Keratinocyte (primary cell): ENCODE measurements at places on chromosomes 6 and 20.

DNA sequence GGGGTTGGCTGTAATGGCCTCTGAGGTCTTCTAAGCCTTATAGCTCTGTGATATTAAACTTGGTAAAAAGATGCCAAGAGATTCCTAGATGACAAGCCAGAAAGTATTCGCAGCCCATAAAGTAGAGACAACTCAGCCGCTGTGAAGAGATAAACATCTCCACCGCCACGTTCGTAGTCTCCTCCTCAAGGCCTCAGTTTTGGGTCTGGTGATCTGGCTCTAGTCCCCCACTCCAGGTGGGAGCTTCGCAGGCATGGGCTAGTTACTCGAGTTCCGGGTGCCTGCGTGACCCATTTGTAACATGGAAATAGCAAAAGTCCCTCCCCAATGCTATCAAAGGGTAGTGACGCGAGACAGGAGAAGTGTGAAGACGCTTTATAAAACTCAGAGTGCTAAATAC, 28.3 kb upstream of the AFDN start:
- peaks cover 28% of the 10 kb centered on the region for H3K27me3 ChIP-seq
- no peak overlapping the region for H3K27ac ChIP-seq
- H3K4me3 ChIP-seq = no peak overlapping the region
- H3K4me1 ChIP-seq = peaks cover 4% of the 10 kb centered on the region
- no peaks in the 10 kb centered on the region for H3K36me3 ChIP-seq

- H3K4me3 ChIP-seq = no peak overlapping the region
- H3K36me3 ChIP-seq = no peaks in the 10 kb centered on the region
- peaks cover 12% of the 10 kb centered on the region for H3K27me3 ChIP-seq
- H3K4me1 ChIP-seq = peaks cover 6% of the 10 kb centered on the region
- DNase-seq = peak; percentile 13
These were observed 214.6 kb upstream of the CDH4 start for GRCh38 chr20:61037498-61037897.

DNA sequence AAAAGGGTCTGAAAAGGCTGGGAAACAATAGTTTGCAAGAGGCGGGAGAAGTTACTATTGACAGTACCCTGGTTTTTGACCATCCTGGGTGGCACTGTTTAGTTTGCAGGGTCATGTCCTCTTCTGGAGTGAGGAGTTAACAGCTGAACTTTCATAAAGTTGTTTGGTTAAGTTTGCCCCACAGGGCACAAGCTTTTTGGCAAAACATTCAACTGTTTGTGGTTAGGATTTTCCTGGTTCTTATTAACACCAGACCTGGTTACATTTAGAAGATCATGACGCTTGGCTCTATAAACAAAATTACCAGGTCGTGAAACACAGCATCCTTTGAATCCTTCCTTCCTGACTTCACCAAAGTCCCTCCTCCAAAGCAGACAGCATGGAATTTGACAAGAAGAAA, 106.1 kb downstream of the RIN2 start:
- no peak overlapping the region for H3K27ac ChIP-seq
- H3K4me1 ChIP-seq = no peaks in the 10 kb centered on the region
- H3K36me3 ChIP-seq = no peaks in the 10 kb centered on the region
- no peak for DNase-seq
- no peaks in the 10 kb centered on the region for H3K27me3 ChIP-seq

DNA sequence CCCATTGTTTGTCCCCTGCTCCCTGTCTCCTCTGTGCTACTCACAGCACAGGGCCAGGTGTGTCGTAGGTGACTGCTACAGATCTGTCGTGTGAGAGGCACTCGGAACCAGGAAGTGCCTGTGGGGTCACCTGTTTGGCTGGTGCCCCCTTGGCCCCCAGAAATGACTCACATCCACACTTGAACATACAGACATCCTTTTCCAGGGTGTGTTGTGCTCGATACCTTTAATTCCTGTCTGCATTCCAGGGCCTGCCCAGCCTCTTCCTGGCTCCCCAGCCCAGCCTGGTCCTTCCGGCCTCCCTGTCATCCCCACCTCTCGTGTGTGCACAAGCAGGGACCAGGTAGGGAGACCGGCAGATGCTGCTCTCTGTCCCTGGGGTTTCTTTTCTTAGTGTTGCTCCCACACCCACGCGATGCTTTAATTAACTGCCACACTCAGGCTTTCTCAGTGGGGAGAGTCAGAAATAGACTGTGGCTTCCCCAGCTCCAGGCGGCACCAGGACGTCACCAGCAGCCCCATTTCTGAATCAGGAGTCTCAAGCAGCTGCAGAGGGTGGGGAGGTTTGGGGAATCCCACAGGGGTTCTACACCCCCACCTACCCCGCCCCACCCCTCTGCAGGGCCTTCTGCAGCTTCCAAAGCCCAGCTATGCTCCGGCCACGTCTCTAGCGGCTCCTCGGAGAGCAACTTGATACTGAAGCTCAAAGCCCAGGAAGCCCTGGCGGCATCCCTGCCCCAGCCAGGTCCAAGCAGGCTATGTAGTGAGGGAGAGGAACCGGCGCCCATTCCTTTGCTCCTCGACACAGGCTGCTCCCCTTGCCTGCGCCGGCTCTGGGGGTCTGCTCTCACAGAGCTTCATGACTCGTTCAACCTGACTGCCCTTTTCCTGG, 102.2 kb downstream of the SYCP2 start:
- peaks cover 47% of the 10 kb centered on the region for H3K4me1 ChIP-seq
- DNase-seq = peak; percentile 46
- H3K4me3 ChIP-seq = no peak overlapping the region
- H3K27ac ChIP-seq = no peak overlapping the region

- DNase-seq = no peak
- H3K4me1 ChIP-seq = peaks cover 8% of the 10 kb centered on the region
- H3K4me3 ChIP-seq = no peak overlapping the region
- H3K36me3 ChIP-seq = no peaks in the 10 kb centered on the region
- H3K27ac ChIP-seq = no peak overlapping the region
These were observed 118.8 kb downstream of the FYN start for GRCh38 chr6:111754423-111754822.

DNA sequence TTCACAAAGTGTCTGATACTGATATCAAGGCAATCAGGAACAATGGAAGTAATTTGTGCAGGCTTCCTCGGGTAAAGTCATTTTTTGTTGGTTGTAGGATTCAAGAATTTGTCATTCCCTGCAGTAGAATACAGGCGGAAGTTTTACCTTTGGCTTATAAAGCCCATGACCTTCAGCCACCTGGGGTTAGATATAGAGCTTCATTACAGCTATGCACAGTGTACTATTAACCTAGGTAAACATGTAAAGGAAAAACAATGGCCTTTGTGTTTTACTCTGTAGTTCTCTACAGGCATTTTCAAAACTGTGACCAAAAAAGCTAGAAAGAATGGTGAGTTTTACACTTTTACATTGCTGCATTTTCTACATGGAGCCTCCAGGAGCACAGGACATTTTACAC, 114.9 kb downstream of the NRSN1 start:
- no peaks in the 10 kb centered on the region for H3K27me3 ChIP-seq
- DNase-seq = no peak
- no peak overlapping the region for H3K4me3 ChIP-seq
- no peak overlapping the region for H3K27ac ChIP-seq
- no peaks in the 10 kb centered on the region for H3K36me3 ChIP-seq
- no peaks in the 10 kb centered on the region for H3K4me1 ChIP-seq

DNA sequence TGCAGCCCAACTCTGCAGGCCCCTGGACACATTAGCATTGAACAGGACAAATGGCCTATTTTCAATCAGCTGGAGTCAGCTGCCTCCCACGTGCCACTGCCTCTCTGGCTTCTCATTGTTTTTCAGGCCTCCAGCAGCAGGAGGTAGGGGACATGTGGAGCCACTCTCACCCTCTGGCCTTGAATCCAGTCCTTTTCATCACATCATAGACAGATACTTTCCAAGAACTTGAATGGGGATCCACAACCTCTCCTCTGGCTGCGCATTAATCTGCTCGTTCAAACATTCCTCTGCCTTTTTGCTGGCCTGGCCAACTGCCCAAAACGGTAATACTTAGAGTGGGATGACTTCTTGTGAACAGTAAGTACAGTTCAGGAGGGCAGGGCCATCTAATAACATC, 592.3 kb downstream of the PKHD1 start:
- no peak overlapping the region for H3K4me3 ChIP-seq
- no peaks in the 10 kb centered on the region for H3K4me1 ChIP-seq
- no peaks in the 10 kb centered on the region for H3K27me3 ChIP-seq
- no peak overlapping the region for H3K27ac ChIP-seq
- no peak for DNase-seq

DNA sequence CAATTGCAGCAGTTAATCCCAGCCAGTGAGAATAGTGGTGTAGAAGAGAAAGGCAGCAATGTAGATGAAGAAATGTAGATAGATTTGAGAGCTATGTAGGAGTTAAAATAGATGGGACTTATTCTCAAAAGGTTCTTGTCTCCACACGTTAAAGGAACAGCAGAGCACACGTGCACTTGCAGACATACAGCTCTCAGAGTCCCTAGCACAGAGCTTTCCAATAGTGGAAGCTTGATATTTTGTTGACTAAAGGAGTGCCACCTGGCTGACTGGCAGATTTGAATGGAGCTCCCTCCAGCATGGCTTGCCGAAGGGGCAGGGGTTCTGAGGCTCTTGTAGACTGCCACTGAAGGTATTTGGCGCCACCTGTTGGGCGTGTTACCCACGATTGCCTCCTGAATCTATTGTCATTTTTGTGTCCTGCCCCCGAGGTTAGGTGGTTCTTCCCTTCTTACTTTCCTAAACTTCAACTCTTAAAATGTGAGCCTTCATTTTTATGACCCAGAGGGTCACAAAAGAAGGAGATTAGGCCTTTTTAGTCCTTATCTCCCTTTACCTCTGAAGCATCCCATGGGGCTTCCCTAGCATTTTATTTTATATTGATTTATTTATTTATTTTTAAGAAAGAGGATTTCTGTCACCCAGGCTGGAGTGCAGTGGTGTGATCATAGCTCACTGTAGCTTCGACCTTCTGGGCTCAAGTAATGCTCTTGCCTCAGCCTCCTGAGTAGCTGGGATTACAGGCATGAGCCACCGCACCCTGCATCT, 16.4 kb downstream of the BRD2 start:
- no peaks in the 10 kb centered on the region for H3K27me3 ChIP-seq
- H3K4me3 ChIP-seq = no peak overlapping the region
- peaks cover 15% of the 10 kb centered on the region for H3K36me3 ChIP-seq
- no peak overlapping the region for H3K27ac ChIP-seq

DNA sequence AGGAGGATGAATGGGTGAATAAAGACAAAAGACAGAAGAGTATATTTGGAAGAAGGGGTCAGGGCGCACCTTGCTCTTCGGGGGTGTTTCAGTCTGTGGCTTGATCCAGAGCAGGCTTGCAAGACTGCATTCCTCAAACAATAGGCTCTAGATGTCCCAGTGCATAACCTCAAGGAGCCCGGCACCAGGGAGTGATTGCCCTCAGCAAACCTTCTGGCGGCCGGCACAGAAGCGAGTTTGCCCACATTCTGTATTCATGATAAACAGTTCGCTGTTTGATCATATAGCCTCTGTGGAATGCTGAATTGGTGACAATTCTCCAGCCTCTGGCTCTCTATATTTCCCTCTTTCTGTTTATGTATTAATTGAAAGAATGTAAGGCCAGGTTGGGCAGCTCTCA, 29.7 kb upstream of the HLA-DRB5 start:
- H3K27me3 ChIP-seq = peaks cover 3% of the 10 kb centered on the region
- H3K4me3 ChIP-seq = no peak overlapping the region
- no peak overlapping the region for H3K27ac ChIP-seq

DNA sequence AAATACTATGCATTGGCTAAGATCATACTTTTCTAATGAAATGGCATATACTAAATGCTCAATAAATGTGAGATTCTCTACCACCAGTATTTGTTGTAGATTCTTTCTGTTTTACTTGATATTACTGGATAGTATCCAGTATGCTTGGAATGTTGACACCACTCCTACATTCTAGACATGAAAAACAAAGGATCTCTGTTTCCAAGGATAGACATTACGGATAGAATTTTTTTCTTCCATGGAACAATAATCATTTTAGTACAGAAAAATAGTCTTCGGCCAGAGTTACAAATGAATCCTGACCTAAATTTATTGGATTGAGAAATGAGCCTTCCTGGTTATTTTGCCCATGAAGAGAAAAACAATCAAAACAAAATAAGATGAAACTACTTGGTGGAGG, 258.2 kb upstream of the NT5E start:
- H3K4me3 ChIP-seq = no peak overlapping the region
- H3K4me1 ChIP-seq = no peaks in the 10 kb centered on the region
- DNase-seq = no peak
- H3K27ac ChIP-seq = no peak overlapping the region
- H3K27me3 ChIP-seq = no peaks in the 10 kb centered on the region
- H3K36me3 ChIP-seq = no peaks in the 10 kb centered on the region

DNA sequence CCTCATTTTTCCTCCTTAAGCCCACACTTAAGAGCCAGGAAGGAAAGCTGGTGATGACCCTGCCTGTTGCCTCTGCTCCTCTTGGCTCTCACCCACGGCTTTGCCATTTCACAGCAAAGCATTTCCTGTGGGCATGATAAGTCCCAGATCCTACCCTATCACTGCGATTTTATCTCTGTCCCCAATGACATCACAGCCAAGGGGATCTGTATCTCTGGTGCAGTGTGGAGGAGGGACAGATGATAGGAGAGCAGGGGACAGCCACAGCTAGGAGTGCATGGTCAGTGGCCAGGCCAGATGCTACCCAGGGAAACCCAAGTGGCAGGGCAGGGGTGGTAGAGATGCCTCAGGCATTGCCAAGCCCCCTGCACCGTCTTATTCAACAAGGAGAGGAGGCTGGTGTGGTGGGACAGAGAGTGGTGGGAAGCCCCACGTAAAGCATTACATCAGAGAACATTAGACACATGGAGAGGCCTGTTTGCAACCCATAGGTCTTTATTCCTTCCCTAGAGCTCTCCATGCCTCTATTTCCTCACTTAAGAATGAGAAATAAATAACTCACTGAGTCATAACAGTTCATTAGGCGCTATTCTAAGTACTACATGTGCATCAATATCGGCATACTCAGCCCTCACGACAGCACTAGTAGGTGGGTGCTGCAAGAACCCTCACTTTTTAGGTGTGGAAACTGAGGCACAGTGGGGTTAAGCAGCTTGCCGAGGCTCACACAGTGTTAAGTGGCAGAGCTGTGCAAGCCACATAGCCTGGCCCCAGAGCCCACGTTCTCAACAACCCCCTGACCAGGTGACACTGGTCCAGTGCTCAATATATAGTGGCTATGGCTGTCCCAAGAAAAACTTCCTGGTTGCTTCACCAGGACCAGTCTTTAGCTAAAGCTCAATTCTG, 4.6 kb downstream of the TFEB start:
- H3K4me1 ChIP-seq = peaks cover 32% of the 10 kb centered on the region
- no peaks in the 10 kb centered on the region for H3K36me3 ChIP-seq
- no peak for DNase-seq
- H3K27ac ChIP-seq = no peak overlapping the region
- H3K4me3 ChIP-seq = no peak overlapping the region
- H3K27me3 ChIP-seq = no peaks in the 10 kb centered on the region

DNA sequence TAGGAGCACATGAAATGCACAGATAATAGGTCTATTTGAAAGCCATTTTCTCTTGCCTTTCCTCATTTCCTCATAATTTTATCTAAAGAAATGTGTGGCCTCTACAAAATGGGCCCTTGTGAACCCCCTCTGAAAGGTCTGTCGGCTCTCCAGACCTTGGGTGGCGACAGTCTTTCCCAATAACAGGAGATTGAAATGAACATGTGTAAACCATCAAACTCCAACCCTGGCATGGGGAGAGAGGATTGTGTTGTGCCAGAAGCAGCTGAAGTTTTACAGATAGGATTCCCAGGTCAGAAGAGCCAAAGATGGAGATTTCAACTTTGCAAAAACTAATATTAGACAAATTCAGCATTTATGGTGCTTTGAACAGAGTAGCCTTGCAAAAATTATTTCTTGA, 277.1 kb upstream of the ECI2 start:
- H3K4me3 ChIP-seq = no peak overlapping the region
- H3K4me1 ChIP-seq = no peaks in the 10 kb centered on the region
- H3K36me3 ChIP-seq = no peaks in the 10 kb centered on the region
- no peak for DNase-seq
- no peak overlapping the region for H3K27ac ChIP-seq
